T-helper 9 cell (primary cell): ENCODE measurements at places on chromosomes 2 and 18.

- no peak for DNase-seq
Observed at GRCh38 chr18:12283256-12283655, 24.8 kb upstream of the TUBB6 start.

GRCh38 chr18:8607776-8608742 lies 1.2 kb upstream of the RAB12 start:
- no peak for DNase-seq

DNA sequence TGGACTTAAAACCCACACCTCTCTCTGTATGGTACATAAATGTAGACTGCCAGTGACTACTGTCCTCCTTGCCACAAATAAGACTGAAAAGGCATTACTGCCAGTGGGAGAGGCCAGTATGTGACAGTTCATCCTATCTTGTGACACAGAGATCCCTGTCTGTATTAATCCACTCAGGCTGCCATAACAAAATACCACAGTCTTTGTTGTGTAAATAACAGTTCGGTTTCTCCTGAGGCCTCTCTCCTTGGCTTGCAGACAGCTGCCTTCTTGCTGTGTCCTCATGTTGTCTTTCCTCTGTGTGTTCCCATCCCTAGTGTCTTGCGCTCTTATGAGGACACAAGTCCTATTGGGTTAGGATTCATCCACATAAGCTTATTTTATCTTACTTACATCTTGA lies 46.4 kb upstream of the IL1RL1 start:
- DNase-seq = no peak

GRCh38 chr2:195322324-195322723 lies 334.7 kb upstream of the SLC39A10 start:
- no peak for DNase-seq

DNA sequence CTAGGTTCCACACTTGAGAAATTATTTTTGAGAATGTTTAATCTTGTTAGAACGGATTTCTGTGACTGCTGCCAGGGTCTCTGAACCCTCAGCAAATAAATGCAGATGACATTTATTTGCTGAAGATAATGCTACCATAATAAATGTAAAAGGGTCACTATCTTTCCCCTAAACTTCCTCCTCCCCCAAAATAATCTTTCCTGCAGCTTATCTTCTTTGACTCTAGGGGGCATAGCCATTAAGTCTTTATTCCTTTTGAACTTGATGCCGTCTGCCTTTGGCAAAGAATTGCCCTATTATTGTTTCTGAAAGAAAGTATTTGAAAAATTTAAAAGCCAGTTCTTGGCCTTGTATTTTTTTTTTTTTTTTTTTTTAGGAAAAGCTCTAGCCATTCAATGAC lies 63.6 kb upstream of the ACSL3 start:
- DNase-seq = no peak

- no peak for DNase-seq
Observed at GRCh38 chr2:15584316-15584715, 7.4 kb upstream of the DDX1 start.

- no peak for DNase-seq
Observed at GRCh38 chr18:26928670-26929313, 63.3 kb upstream of the AQP4 start.

GRCh38 chr2:25453199-25453905 lies 111.6 kb upstream of the DNMT3A start:
- DNase-seq = no peak

- DNase-seq = no peak
Observed at GRCh38 chr2:242044313-242044590, 174.7 kb downstream of the RTP5 start.

- DNase-seq = peak; percentile 5
Observed at GRCh38 chr2:191245869-191246531, 796 bp downstream of the MYO1B start.

GRCh38 chr2:47038656-47039488 lies 116.2 kb downstream of the STPG4 start:
- DNase-seq = no peak

GRCh38 chr2:127566576-127566975 lies 31.1 kb downstream of the MYO7B start:
- DNase-seq = no peak

GRCh38 chr18:61690418-61691138 lies 202.2 kb downstream of the RNF152 start:
- no peak for DNase-seq

- DNase-seq = no peak
Observed at GRCh38 chr2:12199491-12200211, 453.2 kb downstream of the LPIN1 start.

DNA sequence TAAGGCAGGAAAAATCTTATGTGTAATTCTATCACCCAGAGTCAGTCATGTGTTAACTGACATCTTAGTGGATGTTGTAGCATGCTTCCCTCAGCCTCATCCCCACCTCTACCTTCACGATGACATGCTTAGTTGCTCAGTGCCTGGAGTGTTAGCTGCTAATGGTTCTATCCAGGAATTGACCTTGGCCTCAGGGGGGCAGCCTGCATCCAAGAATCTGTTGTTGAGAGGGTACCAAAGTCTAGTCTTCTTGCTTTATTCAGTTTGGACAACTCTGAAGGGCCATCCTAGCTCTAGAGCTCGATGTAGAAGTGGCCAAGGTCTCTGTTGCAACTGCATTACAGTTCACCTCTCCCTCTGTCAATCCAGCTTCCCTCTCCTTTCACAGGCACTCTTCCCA lies 61.2 kb downstream of the ACYP2 start:
- no peak for DNase-seq

DNA sequence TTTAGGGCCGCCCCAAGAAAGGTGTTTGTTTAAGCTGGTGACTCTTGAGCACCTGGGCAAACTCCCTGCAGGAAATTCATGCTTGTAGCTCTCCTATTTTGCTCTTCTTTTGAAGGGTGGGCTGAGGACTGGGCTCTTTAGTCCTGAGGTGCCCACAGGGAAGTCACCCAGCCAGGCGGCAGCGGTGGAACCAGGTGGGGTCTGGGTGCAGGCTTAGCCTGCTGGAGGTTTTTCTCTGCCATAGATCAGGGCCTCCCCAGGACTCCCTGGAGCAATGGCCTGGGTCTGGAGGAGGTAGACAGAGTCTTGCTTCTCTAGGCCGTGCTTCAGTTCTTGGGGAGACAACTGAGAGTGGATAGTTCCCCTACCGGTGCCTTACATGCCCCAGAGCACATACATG lies 99.9 kb downstream of the CLIP4 start:
- no peak for DNase-seq

DNA sequence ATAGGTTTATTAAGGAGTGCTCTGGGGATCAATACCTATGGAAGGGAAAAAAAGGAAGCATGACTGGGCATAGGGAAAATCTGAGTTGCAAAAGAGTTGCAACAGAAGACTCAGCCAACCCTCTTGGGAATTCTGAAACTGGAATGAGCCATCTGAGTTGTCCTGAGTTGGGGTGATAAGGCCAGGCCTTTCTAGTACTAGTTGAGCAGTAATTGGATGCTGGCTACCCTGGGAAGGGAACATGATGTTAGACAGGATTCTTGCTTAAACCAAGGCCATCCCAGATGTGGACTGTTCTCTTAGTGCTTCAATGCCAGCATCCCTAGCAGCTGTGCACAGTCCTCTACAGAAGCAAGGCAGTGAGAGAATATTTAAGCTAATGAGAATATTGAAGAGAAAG lies 348.8 kb upstream of the GULP1 start:
- no peak for DNase-seq

DNA sequence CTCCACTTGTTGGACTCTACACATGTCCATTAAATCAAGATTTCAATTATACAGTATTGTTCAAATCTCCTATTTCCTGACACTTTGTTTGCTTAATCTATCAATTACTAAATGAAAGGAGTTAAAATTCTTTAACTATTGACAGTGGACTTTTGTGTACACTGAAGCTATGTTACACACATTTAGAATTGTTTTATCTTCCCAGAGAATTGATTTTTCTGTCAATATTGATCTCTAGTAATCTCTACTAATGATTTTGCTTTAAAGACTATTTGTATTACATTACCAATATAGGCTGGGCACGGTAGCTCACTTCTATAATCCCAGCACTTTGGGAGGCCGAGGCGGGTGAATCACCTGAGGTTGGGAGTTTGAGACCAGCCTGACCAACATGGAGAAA lies 215.7 kb downstream of the WDPCP start:
- DNase-seq = no peak

DNA sequence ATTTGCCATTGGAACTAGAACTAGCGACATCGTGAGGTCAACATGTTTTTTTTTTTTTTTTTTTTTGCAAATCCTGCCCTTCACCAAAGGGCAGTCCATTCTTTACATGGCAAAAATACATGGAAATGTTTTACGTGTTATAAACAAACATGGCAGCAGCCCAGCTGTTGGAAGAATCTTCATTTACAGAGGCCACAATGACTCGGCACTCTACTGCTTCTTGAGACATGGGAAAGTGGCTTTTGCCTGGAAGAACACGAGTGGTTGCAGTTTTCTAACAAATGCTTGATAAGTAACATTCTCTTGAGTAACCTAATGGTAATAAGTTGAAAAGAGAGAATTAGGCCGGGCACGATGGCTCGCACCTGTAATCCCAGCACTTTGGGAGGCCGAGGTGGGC lies 22.8 kb upstream of the POLR1B start:
- no peak for DNase-seq

GRCh38 chr2:70030724-70031420 lies 56.4 kb upstream of the PCBP1 start:
- DNase-seq = no peak

GRCh38 chr18:24827501-24827900 lies 367.1 kb downstream of the HRH4 start:
- DNase-seq = no peak

DNA sequence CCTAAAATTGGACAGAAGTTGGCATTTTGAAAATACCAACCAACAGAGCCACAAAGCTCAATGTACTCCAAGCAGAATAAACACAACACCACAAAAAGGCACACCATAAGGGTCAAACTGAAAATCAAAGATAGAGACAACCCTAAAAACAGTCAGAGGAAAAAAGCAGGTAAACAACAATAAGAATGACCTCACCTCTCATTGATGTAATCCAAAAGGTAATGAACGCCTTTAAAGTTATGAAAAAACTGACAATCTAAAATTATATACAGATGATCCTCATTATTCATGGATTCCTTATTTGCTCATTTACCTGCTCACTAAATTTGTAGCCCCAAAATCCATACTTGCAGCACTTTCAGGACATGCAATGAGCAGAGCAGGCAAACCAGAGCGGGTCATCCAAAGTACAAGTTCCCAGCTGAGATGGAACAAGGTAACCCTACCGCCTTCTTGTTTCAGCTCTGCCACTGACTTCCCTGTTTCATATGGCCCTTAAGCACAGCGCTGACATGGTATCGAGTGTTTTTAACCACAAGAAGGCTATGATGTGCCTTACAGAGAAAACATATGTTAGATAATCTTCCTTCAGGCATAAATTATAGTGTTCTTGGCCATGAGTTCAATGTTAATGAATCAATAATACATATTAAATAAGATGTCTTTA lies 17.0 kb downstream of the RTN4 start:
- DNase-seq = no peak

DNA sequence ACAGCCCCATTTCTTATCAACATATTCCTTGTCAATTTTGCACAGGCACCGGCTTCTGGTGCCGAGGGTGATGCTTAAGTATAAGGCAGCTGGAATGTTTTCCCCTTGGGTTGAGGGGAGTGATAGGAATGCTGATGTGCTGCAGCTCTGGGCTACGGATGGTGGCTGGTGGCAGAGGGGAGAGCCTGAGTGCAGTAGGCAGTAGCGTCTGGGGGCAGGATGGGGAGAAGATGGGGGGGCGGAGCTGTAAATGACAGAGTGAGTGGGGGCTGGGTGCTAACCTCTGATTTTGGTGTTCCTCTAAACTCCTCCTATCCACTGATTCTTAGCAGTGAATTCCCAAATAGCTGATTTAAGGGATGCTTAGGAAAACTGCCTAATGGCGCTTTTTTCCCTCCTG lies 20.7 kb downstream of the TMEM178A start:
- no peak for DNase-seq

GRCh38 chr18:3283253-3283863 lies 21.4 kb downstream of the MYL12B start:
- no peak for DNase-seq

DNA sequence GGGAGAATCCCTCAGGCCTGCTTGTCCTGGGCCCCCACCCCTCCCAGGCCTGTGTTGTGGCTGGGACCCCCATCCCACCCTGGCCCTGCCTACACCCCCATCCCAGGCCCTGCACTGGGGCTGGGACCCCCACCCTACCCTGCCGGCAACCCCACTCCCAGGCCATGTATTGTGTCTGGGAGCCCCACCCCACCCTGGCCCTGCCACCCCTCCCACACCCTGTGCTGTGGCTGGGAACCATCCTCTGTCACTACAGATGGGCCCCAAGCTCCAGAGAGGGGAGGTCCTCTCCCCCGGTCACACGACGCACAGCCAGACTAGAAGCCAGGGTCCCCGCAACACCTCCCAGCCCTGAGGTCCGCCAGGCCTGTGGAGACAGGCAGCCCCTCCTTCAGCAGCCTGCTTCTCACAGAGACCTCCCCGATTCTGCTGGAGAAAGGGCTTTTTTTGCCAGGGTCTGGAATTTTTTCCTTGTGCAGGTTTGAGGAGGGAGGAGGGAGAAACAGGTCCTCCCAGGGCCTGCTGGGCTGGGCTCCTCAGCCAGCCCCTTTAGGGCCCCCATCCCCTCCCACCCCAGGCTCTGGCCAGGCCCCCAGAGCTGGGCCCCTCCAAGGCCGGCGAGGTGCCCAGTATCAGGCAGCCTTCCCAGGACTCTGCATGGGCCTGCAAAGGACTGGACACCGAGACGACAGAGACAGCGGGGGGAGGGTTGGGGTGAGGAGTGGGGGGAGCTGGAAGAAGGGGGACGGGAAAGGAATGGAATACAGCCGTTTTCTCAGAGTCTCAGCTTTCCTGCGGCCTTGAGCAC lies 28.0 kb downstream of the KIF1A start:
- DNase-seq = no peak

GRCh38 chr2:224072541-224073188 lies 33.6 kb upstream of the SERPINE2 start:
- DNase-seq = no peak

DNA sequence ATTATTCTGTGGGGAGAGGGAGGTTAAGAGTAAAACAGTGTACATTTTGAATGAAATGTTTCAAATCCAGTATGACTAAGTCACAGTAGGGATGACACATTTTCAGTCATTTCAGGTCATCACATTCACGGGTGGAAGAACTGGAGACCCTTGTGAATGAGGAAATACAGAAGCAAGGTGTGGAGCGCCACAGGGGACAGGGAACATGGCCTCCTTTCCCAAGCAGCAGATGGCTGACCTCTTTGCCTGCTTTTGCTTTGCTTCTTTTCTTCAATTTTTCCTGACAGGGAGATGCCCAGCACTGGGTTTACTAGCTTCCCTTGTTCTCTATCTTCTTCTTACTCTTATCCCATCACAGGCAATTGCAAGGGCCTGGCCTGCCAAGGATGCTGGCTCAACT lies 278.9 kb upstream of the DLGAP1 start:
- no peak for DNase-seq

GRCh38 chr2:7109533-7109885 lies 192.3 kb downstream of the RNF144A start:
- DNase-seq = no peak

- no peak for DNase-seq
Observed at GRCh38 chr2:45612285-45612684, 1.2 kb upstream of the SRBD1 start.

- no peak for DNase-seq
Observed at GRCh38 chr18:809985-810642, 1.9 kb downstream of the YES1 start.
